Vagina (tissue), 2 donors: ENCODE measurements at places on chromosomes 4 and X.

DNA sequence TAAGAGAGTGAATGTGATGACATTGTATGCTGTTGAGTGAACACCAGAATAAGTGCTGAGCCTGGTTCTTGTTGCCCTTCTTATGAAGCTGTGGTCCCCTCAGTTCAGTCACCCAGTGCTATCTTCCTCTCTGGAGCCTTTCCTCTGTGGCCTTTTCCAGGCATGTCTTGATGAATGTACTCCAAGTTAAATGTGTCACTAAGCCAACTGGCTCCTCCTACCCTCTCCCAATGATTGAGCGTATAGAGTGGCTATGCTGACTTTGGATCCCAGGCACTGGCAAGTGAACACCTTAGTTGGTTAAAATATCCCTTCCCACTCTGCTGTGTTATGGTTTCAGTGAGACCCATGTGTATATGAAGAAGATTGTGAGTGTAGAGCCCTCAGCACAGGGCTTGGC, 134.1 kb upstream of the MAMLD1 start:
- DNase-seq = peak; percentile 42

GRCh38 chr4:15901007-15901406, 37.5 kb downstream of the FGFBP1 start:
- DNase-seq = no peak

DNA sequence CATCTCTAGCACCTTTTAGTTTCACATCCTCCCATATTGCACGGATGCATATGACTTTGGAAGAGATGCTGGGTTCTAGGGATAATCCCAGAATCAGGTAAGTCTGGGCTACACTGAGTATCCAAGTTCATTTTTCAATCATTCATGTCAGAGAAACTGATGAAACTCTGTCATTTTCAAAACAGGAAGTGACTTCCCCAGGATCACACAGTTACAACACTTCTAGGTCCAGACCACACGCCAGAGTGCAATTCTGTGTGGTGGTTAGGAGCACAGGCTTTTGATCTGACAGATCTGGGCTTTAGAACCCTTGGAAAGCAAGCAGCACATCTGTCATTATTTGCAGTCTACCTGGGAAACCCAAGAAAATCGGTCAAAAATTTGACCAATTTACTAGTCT, 52.1 kb upstream of the CDKN2AIP start:
- DNase-seq = no peak

GRCh38 chr4:44425614-44426208, 22.9 kb downstream of the KCTD8 start:
- no peak for DNase-seq

GRCh38 chrX:41082783-41083182, 2.5 kb upstream of the USP9X start:
- no peak for DNase-seq

DNA sequence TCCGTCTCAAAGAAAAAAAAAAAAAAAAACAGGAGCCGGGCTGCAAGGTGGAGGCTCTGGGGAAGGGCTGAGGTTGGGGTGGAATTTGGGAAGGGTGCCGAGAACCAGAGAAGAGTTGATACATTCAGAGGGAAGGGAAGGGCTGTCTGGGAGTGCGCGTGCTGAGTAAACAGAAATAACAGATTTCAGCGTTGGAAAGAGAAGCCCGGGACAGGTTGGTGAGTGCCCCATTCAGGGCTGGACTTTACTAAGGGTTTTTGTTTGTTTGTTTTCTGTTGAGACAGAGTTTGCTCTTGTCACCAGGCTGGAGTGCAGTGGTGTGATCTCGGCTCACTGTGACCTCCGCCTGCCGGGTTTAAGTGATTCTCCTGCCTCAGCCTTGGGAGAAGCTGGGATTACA, 1.7 kb upstream of the IL3RA start:
- DNase-seq = no peak

- DNase-seq = no peak
Measured at GRCh38 chr4:73170518-73171198, 87.9 kb downstream of the ANKRD17 start.

DNA sequence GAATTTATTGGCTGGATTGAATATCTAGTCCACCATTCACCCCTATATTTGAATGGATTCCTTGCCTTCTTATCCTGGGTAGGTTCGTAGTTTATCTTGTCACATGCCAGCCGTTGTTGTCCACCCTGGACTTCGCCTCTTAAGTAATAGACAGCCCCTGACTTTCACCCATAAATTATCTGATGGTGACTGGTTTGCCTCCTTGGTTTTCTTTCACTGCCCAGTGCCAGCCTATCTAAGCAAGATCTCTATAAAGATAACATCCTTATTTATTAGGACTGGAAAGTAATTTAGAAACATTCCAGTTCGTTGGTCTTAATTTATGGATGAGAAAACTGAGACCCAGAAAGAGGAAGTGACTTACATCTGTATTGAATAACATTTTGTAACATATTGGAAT, 410.3 kb downstream of the RPA4 start:
- DNase-seq = no peak

DNA sequence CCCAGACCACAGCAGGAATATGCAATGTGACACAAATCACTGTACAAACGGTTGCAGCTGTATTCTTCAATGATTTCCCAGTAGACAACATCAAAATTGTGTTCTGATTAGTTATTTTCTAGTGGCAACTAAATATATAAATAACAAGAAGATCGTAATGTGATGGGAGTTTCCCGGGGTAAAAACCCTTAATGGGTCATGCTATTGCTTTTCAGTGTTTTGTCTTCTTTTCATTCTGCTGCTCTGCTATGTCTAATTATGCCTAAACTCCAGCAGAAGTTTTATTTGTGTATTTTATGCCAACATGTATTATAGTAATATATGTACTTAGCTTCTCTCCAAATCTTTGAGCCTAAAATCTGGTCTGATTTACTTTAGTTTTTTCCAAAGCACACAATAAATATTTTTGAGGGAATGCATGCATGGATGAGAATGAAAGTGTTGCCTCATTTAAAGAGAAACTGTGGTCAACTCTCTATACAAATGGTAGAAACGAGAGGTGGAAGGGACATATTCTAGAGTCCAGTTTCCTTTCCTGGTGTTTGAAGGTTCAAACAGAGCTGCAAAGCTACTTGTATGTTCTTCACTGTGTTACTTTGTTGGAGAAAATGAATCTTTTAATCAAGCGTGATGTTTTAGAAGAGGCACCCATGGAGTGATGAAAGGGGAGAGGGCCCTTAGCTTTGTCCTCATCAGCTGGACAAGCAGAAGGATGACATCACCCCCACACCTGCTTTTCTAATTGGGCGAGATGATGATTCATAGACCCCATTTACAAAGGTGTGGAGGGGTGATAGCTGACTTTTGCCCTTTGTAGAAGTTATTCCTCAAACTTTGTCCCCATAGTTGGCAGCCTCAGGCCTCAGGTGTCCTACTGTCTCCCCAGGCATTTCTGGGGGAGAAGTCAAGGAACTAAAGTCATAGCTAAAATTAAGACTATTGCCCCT, 129.7 kb downstream of the FRAS1 start:
- DNase-seq = no peak

- no peak for DNase-seq
Measured at GRCh38 chr4:16197876-16198665, 28.2 kb downstream of the TAPT1 start.

DNA sequence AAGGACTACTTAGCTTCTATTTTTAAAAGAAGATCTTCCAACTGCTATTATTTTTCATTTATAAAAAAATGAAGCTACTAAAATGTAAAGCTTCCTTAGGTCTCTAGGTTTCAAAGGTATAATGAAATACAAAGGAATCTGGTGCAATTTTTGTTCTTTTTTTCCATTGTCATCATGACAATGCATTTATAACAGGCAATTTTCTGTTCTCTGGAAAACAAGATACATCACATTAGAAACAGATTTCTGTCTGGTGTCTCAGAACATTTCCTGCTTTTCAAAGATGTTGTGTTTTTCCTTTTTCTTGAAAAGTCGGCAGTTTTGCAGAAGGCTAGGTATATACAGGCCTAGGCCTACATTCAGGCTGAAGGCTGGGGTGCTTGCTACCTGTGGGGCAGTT, 63.6 kb upstream of the ATP8A1 start:
- DNase-seq = no peak

DNA sequence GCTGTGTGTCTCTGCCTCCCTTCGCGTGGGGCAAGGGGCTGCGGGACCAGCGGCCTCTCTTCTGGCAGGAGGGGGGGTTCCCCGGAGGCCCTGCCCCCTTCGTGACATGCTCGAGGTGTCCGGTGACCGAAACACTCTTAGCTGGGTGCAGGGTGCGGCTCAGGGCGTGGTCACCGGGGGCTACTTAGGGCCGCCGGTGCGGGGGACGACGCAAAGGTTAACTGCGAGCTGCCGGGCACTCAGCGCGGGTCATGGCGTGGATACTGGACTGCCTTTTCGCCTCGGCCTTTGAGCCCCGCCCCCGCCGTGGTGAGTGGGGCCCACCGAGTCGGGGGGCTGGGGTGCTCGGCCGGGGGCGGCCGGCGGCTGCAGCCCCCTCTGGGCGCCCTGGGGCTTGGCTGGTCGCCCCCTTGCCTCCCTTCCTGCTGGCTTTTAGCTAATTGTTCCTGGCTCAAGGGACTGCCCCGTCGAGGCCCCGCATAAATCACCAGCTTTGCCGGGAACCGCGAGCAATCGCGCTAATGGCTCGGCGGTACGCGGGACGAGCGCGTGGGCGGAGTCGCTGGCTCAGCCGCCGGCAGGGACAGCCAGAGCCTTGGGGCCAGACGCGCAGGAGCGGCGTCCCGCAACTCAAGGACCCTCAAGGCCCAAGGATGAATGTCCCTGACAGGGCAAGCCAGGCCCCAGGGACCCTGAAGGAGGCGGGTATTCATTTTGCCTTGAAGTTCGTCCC, at the start of gene ARHGAP36:
Gene ARHGAP36, plus strand, starts transcription at position 211 of the 733 bp plus-strand sequence. CDS start 23,320 bp downstream, outside the sequence.
- no peak for DNase-seq

DNA sequence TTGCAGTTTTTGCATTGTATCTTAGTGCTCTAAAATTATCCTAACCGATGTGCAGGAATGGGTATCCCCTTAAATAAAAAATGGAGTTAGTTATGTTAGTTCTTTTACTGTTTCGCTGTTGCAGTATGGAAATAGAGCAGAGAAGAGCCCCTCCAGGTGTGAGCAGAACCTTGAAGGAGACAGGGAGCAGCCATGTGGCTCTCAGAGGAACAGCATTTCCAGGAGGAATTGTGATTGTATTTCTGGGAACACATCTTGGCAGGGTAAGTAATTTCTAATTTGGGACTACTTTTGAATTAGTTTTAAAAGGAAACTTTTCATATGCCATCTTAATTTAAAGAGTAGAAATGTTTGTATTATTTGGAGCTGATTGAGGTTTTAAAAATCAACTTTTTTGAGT, 5.3 kb upstream of the CCDC158 start:
- no peak for DNase-seq

DNA sequence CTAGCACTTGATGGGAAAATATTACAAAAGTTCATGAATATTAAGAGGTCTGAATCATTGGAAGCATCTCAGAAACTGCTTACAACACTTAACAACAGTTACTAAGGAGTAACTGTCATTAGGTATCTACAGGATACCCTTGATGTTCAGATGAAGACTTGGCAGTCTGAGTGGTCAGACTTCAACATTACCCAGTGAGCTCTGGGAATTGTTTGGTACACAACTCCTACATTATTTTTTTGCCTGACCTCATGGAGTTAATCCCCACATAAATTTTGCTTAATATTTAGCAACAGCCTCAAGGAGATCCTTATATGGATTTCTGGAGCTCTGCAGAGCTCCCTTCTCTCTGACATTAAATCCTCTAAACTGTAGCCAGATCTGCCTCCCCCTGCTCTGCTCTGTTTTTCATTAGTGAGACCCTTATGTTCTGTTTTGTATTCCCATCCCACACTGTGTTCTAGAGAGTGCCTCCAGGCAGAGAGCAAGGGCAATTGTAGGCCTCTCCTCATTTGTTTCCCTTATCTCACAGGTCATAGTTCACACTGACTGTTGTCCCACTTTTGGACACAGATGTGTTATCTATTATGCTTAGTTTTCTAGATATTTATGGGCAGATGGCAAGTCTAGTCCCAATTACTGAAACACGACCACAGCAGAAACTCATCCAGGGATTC, 368.8 kb downstream of the GASK1B start:
- DNase-seq = no peak

DNA sequence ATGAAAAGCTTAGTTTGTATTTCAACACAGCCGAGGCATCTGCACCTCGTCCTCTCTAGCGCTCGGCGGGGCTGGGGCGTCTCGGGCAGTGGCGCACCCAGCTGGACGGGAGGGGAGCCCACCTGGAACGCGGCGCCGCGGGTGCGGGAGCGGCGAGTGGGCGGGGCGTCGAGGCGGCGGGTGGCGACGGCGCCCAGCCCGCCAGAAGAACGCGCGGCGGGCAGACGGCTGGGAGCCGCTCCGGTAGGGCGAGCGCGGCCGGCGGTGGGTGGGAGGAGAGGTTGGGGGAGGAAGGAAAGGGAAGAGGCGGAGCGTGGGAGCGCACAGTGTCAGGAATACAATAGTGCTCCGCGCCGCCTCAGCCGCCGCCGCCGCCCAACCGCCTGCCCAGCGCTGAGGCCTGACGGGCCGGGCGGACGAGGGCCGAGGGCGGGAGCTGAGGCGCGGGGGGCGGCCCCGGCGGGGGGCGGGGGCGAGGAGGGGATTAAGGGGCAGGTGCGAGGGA, at the start of gene JADE3:
Gene JADE3, plus strand, starts transcription at position 324 of the 505 bp plus-strand sequence. CDS start 72,474 bp downstream, outside the sequence.
- no peak for DNase-seq

DNA sequence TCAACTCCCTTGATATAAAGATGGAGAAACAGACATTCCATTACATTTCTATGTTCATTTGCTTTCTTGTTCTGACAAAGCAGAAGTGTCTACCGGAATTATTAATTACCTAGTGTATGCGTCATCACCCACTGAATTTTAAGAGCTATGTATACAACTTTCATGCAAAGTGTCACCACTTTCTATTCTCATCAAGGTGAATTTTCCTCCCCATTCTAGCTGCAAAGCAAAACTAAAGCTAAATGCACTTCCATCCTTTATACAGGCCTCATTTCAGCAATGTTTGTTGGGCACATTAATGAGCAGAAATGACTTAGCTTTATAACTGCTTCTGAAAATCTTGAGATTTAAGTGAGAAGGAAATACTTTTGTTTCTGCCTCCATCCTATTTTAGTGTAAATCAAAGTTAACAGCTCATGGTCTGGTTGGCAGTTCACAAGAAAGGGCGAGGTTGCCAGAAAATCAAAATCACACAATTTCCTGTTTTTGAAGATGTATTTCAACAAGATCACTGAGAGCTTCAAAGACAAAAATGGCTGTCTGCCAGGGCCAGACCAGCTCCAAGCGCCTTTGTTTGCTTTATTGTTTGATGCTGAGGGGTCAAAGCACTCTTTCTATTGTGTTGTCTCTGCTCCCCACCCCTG, 7.2 kb upstream of the FAM9C start:
- DNase-seq = no peak

DNA sequence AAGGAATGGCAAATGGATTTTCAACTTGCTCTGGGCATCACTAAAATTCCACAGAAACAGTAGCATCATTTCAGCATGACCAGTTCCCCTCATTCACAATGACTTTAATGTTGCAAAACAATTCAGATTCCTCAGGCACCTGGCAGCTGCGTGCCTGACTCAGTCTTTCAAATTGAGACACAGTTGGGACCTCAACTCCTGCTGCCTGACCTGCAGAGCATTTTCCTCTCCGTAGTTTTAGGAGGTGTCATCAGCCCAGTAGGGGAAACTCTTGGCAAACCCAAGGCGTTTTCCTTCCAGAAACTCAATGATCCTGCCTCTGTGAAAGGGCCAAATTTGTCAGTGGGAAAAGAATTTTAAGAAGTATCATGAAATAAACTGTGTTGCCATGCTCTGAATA, 388.9 kb downstream of the SPRY1 start:
- no peak for DNase-seq
